ENCODE measurements at places on chromosomes 3 and 15.

DNA sequence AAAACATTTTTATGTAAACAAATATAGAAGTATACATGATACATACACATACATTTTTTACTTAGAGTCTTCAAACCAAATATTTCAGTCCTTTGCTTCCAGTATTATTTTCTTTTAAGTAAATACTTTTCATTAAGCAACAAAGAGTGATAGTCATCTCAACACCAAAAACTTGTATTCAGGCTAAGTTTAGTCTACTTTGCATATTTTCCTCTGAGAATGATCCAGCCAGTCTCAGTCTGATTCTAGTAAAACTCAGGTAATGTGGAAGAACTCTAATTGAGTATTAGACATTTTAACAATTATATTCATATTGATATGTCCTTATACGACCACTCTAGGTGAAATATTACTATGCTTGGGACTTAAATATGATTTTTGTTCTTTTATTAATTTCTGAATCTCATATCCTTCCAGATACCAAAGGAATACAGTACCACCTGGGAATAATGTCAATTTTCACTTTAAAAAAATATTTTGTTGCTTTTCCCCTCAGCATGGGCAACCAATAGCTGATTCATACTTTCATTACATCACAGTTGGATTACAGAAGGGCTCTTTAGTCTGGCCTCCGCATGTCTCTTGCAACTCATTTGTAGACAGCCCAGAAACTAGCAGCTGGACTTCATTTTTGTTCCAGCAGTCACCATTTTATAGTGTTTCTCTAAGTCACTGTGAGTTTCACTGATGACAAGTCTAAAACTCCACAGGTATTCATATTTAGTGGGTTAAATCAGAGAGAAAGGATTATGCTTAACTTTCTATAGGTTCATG lies 390.4 kb downstream of the ZBTB20 start:
- no peak for DNase-seq

GRCh38 chr3:13532631-13533030 lies 16.3 kb upstream of the FBLN2 start:
- no peak for DNase-seq

- DNase-seq, result no peak
These were observed 901 bp upstream of the MANF start for GRCh38 chr3:51384055-51384725.

GRCh38 chr3:10437272-10437994 lies 68.0 kb downstream of the ATP2B2 start:
- peak; percentile 46 for DNase-seq

DNA sequence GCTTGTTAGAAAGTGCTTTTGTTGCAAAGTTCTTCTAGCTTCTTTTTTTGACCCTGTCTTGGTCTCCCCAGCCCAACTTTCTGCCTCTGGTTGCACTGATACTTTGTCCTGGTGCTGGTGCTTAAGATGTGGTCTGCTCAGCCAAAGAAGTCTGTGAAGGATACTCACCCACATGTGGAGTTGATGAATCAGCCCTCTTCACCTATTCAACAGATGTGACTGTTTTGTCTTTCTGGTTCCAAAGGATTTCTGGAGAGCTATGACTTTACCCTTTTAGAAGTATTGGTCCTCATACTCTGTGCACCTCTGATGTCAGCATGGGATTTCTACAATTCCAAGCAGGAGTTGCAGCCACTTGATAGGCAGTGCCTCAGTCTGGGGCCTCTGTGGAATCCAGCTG lies 84.1 kb downstream of the PCCB start:
- DNase-seq, result no peak

DNA sequence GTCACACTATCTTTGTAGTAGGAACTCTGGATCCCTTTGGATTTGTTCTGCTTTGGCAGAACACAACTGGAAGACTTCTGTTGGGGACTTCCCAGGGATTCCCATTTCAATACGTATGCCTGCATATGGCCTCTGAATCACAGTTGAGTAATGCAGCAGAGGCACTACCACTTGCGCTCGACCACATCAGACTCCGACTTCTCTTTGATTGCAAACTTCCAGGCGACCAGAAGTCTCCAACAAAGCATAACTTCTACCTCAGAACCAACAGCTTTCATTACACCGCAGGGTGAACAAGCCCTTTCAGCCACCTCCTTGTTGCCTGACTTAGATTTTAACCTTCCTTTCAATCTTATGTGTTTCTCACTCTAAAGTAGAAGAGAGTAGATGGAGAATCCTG lies 924.4 kb downstream of the IGSF11 start:
- DNase-seq, result no peak

GRCh38 chr15:86834115-86834863 lies 754.6 kb downstream of the AGBL1 start:
- DNase-seq, result no peak

DNA sequence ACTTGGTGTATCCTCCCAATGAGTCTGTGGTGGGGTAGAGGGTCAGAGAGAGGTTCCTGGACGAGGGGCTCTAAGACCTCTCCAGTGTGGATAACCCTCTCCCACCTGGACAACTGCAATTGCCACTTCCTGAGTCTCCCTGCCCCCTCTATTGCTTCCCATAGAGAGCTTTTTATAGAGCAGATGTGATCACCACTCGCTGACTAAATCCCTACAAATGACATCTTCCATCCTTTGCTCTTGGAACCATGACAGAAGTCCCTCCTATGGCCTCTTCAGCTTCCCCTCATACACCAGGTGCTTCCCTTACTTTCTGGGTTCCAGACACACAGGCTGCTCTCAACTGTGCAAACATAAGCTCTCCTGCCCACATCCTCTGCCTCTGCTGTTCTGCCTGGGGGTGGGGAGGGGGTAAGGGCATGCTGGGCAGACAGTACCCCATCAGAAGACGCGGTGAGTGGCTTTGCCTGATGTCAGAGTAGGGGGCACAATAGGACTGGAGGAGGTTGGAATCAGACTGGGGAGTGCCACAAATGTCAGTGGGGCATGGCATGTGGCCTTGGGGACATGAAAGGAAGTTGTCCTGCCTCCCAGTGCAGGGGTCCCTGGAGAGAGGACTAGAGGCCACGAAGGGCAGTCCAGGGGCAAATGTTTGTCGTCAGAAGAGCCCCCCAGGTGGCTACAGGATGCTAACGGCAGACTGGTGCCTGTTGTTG lies 15.2 kb downstream of the ITIH3 start:
- no peak for DNase-seq

GRCh38 chr15:98955961-98956723 lies 51.5 kb downstream of the PGPEP1L start:
- DNase-seq, result no peak

- no peak for DNase-seq
These were observed 11.5 kb upstream of the MAP3K13 start for GRCh38 chr3:185351396-185351795.

- no peak for DNase-seq
These were observed 487 bp downstream of the ITIH4 start for GRCh38 chr3:52829906-52830463.

GRCh38 chr15:80251428-80252120 lies 439 bp downstream of the CTXND1 start:
- DNase-seq, result peak; percentile 16

GRCh38 chr3:62370858-62371719 lies 2.3 kb downstream of the FEZF2 start:
- no peak for DNase-seq

- no peak for DNase-seq
These were observed 11.2 kb downstream of the BOC start for GRCh38 chr3:113222451-113223086.

DNA sequence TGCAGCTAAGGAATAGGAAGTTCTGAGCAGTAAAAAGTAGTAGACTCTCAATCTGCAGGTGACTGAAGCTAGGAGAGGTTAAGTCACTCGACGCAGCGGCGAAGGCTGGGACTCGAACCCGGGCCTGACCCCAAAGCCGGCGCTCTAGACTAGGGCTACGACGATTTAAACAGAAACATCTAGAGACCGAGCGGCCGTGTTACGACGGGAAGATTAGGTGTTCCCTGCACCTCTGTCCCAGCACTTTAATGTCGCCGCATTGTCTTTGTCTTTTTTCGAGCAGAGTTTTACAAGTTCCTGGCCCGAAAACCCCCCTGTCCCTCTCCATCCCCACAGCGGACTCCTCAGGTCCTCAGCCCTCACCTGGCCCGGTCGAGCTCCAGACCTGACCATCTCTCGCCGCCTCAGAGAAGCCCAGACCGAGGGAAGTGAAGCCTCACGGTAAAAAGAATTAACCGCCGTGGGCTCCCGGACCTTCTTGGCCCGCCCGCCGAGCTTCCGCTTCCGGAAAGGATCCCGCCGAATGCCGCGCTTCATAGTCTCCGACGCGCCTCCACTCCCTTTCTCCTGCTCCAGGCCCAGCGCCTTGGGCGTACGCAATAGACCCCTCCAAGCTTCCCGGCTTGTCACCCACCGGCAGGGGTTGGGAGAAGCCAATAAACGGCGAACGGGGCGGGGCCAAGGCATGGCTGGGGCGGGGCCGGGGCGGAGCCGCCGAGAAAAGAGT lies at the start of gene CCDC14:
Gene CCDC14, minus strand, starts transcription at position 449 of the 727 bp plus-strand sequence. Its CDS starts 56 bp downstream, at position 393.
- peak; percentile 78 for DNase-seq

DNA sequence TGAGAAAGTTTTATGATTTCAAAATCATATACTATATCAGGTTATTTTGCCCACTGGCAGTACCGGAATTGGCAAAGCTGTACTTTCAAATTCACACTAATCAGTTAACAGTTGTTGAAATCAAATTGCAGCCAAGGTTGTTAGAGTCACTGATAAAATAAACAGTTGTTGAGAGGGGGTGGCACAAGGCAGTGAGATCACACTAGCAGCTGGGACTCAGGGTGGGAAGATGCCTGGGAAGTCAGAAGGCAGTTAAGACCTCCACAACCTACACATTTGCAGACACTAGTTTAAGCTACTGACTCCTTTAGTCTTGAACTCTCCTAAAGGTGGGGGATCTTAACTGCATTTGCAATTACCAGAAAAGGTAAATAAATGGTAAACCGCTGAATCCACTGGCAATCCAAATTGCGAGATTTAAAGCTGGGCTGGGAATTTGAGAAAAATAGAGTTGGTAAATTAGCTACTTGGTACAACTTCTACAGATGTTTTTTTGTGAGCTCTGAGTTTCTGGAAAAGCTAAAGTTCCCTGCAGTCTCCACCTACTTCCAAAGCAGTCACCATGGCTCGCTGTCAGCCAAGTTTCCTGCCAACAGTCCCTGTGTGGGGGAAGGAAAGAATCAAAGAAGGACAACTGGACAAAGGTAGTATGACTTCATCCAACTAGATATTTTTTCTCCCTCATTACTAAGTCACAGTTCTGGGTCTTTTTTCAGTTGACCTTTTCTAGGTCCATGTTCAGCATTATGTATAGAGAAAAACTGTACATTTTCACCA lies 105.7 kb downstream of the ZNF385D start:
- DNase-seq, result no peak

DNA sequence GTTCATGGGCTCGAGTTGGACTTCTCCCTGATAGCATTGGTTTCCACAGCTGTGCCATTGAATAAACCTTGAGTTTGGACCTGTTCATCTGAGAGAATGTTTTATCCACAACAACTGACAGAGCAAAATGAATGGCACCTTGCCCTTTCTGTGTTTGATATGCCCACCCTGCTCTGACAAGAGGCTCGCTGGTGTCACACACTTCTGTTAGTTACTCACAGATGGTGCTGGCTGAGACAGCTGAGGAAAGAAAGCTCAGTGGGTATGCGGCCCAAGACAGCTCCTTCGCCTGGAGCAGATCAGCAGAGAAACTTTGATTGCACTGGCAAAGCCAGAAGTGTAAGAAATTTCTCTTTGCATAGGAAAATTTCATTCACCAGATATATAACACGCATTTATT lies 2.5 kb upstream of the CAPN3 start:
- DNase-seq, result no peak

DNA sequence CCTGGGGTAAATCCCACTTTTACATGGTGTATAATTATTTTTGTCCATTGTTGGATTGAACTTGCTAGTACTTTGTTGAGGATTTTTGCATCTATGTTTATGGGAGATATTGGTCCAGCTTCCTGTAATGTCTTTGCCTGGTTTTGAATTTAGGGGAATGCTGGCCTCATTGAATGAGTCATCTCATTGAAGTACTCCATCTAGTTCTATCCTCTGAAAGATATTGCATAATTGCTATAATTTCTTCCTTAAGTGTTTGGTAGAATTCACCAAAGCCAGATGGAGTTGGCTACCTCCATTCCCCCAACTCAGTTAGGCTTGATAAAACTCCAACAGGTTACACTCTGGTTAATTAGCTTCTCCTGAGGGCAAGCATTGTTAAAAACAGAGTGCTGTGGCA lies 237.4 kb upstream of the TGFBR2 start:
- DNase-seq, result no peak

DNA sequence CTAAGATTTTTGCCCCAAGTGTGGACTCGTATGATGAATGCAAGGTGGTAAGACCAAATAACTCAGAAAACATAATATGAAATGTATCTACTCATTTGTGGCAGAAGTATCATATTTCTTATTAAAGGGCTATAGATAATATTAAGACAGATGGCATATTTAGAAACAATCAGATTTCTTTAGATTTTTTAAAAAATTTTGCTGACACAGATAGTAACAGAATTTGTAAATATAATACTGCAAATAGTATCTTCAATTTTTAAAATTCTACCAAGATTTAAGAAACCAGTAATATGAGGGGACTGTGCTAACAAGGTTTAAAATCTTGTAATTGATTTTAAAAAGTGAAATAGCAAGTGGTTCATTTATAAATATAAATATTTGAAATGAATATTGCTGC lies 1064.1 kb downstream of the DIPK2A start:
- no peak for DNase-seq

- DNase-seq, result peak; percentile 49
These were observed 14.3 kb downstream of the KAT2B start for GRCh38 chr3:20054549-20054987.

DNA sequence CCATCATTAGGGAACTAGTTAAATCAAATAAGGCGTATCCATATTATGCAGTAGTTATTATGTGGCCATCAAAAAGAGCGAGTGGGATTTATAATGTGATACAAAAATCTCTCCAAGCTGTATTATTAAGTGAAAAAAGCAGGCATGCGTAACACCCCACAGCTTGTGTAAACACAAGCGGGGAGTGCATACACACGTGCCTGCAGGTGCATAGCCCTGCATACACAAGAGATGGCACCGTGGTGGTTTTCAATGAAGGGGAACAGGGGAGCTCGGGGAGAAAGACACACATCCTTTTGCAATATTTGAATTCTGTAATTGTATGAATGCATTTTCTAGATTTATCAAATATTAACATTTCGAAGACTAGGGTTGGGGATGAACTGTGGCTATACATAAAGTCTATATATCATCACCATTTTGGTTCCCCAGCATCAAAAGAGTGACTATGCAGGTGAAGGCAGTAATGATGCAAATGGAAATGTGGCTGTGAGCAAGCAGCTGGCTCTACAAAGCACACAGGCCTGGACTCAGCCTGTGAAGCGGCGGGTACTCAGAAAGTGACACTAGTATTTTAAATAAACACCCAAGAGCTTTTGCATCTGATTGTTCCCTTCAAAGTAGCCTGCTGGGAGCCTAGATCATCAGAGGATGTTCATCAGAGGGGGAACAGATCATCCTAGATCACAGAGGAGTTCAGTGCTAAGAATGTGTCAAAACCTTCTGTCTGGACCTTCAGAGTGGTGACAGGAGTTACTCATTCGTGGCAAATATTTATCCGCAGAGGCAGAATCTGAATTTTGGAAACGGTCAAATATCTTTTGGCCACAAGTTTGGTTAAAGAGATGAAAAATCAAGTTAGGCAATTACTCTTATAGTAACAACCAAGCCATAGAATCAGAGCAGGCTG lies 9.4 kb upstream of the KIF7 start:
- no peak for DNase-seq

- no peak for DNase-seq
These were observed 527.9 kb upstream of the TBL1XR1 start for GRCh38 chr3:177725165-177725564.

Data from activated T-cell treated with anti-CD3 and anti-CD28 coated beads, Interleukin-2, amount 50 U/mL, for 1 hour (primary cell).